ENCODE measurements at places on chromosomes 6 and 20.
A peak's percentile ranks its signal among the peaks of the same experiment; 100 is the strongest.

DNA sequence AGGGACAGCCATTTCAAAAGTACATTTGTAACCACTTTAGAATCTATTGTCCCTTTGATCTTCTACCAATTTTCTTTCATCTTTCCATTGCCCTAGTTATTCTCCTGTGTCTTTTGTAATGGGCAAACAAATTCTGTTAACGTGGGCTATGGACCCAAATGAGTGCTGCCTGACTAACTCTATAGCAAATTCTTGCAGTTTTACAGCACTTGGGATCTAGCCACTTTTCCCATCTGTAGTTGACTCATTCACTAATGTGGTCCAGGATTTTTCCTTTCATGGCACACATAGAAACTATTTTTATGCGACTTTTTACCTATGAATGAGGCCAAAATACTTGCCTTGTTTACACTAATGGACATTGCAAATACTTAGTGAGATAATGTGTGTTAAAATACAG, 52.0 kb downstream of the GRIK2 start:
- DNase-seq: no peak

DNA sequence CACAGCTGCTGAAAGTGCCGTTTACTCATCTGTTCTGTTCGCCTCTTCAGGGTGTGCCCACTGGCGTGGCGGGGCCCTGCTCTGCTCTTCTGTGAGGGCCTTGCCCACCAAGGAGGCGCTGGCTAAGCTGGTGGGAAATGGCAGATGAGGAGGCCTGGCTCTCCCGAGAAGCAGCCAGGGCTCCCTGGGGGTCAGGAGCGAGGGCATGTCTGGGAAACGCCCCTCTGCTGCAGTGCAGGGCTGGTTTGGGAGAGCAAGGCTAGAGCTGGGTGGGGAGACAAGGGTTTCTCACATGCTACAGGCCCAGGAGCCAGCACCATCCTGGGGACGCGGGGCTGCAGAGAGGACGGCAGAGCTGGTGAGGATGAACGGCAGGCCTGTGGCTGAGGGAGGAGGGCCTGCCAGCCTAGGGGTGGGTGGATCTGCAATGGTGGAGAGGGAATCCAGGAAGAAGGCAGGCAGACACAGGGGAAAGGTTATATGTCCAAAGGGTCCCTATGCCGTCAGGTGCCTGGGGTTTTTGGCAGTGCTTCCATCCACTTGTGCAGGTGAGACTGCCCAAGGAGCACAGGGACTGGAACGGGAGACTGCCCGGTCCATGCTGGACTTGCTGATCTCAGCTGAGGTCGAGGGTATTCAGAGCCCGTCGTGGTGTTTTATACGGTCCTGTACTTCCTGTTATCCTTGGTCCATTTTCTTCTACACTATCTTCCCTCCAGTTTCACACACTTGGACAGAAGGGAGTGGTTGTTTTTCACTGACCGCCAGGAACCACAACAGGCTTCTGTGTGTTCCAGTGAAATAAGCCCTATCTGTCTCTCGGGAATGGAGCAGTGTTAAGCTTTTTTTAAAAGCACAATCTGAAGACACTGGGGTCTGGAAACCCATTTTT, 119.2 kb downstream of the SYCP2 start:
- no peak for DNase-seq

DNA sequence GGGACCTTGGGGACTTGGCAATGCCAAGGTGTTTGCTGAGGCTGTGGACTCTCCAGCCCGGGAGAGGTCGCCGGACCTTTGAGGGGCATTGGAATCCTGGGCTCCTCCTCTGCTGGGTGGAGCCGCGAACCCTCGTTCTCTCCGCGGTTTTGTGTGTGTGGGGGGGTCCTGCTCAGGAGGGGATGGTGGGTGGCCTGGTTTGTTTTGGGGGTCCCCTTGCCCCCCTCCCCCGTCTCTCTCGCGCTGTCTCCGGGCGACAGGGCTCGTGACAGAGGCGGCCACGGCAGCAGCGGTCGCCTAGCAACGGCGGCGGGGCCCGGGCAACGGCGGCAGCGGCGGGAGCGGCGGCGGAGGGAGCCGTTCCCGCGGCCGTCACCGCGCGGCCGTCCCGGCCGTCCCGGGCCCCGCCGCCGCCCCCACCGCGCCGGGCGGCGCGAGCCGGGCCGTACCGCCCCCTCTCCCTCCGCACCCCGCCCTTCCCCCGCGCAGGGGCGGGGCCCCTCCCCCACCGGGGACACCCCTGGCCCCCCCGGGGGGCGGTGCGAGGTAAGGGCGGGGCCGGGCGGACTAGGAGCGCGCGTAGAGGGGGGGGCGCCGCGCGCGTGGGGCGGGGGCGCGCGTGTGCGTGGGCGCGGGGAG, 7.8 kb downstream of the SYNGAP1 start:
- DNase-seq: no peak

- peak; percentile 37 for DNase-seq
These were observed 1.4 kb downstream of the TFEB start for GRCh38 chr6:41733707-41734665.

GRCh38 chr6:64811119-64811518, 895.9 kb downstream of the EYS start:
- no peak for DNase-seq

DNA sequence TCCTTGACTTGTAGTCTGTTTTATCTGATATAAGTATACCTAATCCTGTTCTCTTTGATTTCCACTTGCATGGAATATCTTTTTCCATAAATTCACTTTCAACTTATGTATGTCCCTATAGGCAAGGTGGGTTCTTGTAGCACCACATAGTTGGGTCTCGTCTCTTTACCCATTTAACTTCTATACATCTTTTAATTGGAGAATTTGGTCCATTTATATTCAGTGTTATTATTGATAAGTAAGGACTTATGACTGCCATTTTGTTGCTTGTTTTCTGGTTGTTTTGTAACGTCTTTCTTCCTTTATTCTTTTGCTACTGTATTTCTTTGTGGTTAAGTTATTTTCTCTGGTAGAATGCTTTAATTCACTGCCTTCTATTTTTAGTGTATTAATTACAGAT, 14.5 kb upstream of the ZNF311 start:
- no peak for DNase-seq

GRCh38 chr6:20269181-20269580, 56.9 kb upstream of the MBOAT1 start:
- DNase-seq: no peak

GRCh38 chr6:70479236-70479635, 65.9 kb downstream of the FAM135A start:
- DNase-seq: no peak

DNA sequence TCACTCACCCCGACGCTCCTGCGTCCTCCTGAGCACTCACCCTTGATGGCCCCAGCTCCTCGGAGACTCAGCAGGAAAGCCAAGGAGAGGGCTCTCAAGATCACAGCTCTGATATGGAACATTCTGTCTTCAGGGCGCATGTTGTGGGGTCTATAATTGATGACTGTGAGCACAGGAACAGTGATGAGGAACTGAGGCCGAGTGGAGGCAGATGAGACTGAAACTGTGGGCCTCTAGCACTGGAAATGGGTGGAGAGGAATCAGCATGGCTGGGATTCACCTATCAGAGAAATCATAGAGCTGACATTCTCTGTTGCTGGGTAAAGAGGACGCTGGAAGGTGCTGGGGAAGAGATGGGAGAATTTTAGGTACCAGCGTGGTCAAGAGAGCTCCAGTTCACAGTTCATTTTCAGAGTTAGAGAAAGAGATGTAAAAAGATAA, at the start of gene HLA-DPA1:
Gene HLA-DPA1 (minus strand): TSS at position 219 of the 441 bp plus-strand sequence.
- DNase-seq: peak; percentile 86

DNA sequence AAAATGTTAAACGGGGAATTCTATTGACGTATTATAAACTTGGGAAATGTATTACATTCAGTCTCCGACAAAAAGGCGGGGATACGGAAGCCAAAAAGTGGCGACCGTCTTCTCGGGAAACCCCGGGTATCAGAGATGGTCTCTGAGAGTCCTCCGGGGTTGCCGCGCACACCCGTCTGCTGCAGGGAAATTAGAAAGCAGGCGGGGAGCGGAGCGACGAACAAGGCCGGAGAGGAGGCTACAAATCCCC, 1.5 kb downstream of the SALL4 start:
- DNase-seq: no peak

- no peak for DNase-seq
These were observed 94.2 kb downstream of the TBC1D7 start for GRCh38 chr6:13234130-13234529.

- DNase-seq: peak; percentile 4
These were observed 174.5 kb downstream of the CDC5L start for GRCh38 chr6:44561832-44562665.

GRCh38 chr6:40244699-40245098, 310.4 kb upstream of the MOCS1 start:
- no peak for DNase-seq

DNA sequence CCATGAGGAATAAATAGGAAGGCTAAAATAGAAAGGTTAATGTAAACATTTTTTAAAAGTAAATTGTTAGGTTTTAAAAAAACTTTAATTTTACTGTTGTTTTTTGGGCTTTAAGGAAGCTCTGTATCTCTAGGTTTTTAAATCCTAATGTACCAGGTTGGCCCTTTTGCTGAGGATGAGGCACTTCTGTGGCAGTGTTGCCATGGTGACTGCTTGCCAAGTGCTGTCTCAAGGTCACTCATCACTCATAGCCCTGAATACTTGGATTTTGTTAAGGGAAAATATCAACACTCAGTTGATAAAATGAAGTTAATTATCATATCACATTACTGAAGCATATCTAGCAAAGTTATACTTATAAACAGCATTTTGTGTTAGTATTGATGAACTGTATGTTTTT, 50.2 kb downstream of the NCOA3 start:
- DNase-seq: no peak

DNA sequence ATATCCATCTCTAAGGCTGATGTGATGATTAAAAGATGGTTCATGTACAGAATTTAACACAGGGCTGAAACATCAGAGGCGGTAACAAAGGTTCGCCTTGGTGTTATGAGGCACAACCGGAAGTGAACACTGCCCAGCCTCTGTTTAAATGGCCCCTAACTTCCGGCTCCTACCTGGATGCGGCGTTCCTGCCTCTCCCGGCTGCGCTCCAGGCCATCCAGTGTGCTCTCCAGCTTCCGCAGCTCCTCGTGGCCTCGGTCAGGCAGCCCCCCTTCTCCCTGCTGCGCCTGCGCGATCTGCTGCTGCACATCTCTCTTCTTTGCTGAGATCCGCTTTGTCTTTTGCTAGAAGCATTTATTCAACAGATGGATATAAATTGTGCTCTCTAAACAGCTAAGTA, 195.3 kb downstream of the SYNE1 start:
- DNase-seq: no peak

- no peak for DNase-seq
These were observed 363.8 kb upstream of the SULF2 start for GRCh38 chr20:48148916-48149672.

GRCh38 chr20:11687546-11688292, 230.0 kb upstream of the BTBD3 start:
- DNase-seq: no peak

- no peak for DNase-seq
These were observed 22.3 kb upstream of the EYA4 start for GRCh38 chr6:133218852-133219251.

GRCh38 chr20:37053230-37053950, 42.4 kb downstream of the RBL1 start:
- DNase-seq: no peak

GRCh38 chr6:20564269-20564668, 30.0 kb downstream of the CDKAL1 start:
- DNase-seq: peak; percentile 28

DNA sequence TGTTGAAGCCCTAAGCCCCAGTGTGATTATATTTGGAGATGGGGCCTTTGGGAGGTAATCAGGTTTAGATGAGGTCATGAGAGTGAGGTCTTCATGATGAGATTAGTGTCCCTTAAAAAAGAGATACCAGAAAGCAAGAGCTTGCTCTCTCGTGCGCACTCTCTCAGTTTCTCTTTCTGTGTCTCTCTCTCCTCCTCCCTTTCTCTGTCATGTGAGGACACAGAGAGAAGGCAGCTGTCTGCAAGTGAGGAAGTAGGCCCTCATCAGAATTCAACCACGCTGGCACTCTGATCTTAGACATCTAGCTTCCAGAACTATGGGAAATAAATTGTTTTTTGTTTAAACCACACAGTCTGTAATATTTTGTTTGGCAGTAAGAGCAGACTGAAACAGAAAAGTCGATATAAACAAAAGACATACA, 180.5 kb downstream of the IBTK start:
- no peak for DNase-seq

- DNase-seq: no peak
These were observed 116.2 kb upstream of the JAG1 start for GRCh38 chr20:10790013-10790412.

- DNase-seq: peak; percentile 60
These were observed 4.9 kb downstream of the VEGFA start for GRCh38 chr6:43774776-43775534.

DNA sequence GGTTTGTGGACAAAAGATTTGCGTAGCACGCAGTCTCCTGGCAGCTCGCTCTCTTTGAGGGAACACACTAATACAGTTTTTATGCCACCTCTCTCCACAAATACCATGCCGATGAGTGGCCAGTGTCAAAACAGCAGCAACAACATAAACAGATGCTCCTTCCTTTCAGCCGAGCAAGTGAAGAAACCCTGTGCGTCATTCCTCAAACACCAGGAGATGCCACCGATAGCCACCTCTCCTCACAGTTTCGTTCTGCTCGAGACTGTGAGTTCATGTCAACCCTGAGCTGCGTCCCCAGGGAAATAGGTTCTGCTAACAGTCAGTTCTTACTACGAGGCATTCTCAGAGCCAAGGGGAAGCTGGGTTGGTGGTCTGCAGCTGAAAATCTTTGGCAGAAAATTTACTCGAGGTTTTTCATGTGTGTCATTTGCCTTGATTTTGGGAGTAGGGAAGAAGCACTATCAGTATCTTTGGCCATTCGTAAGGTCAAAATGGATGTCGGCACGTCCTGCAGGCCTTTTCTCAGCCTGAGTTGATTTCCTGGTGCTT, 59.9 kb downstream of the EYA2 start:
- DNase-seq: no peak

DNA sequence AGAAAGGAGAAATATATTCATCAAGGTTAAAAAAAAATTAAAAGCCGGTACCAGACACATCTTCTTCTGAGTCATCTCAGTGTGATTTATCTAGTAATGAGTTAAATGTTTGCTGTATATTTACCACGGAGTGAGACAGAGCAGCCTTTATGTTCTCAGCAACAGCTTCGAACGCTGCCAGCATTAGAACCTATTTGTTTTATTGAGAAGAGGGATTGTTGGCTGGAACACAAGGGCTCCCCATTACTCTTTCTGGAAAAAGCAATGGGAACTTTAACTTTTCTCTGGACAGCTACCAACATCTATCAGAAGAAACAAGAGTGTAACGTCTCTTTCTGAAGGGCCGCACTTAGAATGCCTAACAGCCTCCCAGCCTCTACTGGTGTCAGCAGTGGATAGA, 105.3 kb upstream of the TAB2 start:
- peak; percentile 68 for DNase-seq

DNA sequence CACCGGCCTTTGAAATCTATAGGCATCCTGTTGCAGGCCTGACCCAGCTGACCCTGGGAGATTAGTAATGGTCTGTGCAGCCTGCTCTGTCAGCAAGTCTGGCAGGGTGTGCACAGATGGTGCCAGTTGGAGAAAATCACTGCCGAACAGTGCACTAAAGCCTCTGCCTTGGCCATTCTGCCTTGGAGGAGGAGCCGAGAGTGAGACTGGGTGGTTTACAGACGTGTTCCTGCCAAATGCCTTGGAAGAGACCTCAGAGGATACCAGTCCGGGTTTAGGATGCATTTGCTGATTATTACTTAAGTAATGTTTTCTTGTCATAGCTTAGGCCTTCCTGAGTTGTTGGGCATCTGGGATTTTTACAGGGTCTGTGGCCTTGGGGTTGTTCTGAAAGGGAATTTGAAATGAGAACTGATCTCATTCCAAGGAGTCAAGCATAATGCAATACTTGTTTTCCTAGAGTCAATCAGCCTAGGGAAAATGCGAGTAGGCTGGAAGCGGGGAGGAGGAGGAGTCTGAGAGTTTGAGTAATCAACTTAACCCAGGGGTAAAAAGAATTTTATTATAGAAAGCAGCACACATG, 292.1 kb downstream of the SOX4 start:
- DNase-seq: no peak
